ENCODE measurements at places on chromosomes 4 and X. TPM values are rescaled to one million over a fixed set of nuclear protein-coding genes. Genes with fewer than 3 reads are reported as not detected.

- no peak for DNase-seq
- H3K4me3 ChIP-seq, result no peak overlapping the region
- H3K4me1 ChIP-seq, result no peaks in the 10 kb centered on the region
These were observed 307.3 kb downstream of the RAPGEF2 start for GRCh38 chr4:159410076-159410777.

DNA sequence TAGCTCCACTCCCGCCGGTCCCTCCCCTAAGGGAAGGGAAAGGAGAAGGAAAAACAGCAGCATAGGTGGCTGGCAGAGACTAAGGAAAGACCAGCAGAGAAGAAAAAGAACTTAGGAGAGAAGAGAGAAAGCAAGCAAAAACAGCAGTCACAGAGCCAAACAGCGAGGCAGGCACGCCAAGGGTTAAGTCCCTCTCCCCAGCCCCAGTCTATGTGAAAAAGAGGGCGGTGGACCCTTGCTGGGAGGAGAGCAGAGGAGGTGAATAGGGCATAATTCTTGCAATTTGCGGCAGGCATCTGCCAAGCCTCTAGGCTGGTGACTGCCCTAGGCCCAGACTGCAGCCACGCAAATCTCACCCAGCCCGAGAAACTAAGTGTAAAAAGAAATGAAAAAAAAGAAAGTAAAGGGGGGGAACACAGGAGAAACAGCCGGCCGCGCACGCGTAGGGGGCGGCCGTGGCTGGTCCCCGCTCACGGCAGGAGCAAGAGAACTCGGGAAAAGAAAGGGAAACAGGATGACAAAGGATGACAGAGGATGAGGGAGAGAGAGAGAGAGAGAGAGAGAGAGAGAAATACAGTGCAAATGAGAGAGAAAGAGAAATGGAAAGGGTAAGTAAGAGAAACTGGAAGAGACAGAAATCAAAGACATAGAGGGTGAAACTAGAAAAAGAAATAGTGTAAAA is 48.6 kb downstream of the MAGEA9 start:
- DNase-seq, result peak; percentile 79
- H3K4me3 ChIP-seq, result peak overlapping the region; percentile 47
- peaks cover 2% of the 10 kb centered on the region for H3K4me1 ChIP-seq

GRCh38 chrX:114532111-114532805 is 51.6 kb upstream of the HTR2C start:
- DNase-seq, result no peak
- H3K36me3 ChIP-seq, result no peaks in the 10 kb centered on the region
- no peaks in the 10 kb centered on the region for H3K4me1 ChIP-seq
- H3K27me3 ChIP-seq, result no peaks in the 10 kb centered on the region

DNA sequence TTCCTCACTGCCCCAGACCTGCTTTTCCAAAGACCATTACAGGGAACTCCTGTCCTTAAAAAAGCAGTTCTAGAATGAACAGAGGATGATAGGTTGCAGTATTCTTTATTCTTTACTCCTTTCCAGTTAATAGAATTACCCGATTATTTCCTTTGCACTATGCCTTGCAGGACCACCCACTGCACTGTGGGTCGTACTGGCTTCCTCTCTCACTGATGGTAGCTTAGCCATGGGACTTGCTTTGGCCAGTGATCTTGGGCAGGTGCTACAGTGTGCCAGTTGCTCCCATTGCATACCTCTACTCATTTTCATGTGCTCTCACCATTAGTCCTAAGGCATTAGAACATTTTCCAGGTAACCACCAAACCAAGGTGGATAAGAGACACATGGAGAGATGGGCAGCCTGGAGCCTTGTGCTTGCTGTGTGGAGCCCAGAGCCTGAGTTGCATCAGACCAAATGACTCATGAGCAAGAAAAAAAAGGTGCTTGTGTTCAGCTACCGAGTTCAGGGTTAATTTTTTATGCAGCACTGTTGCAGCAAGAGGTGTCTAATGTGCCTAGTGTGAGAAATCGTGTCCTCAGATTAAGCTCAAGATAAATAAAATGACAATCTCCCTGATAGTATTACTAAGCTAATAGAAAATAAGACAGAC is 7.6 kb upstream of the UNC5C start:
- DNase-seq, result no peak
- H3K4me3 ChIP-seq, result no peak overlapping the region
- no peak overlapping the region for H3K27ac ChIP-seq
- H3K4me1 ChIP-seq, result no peaks in the 10 kb centered on the region

DNA sequence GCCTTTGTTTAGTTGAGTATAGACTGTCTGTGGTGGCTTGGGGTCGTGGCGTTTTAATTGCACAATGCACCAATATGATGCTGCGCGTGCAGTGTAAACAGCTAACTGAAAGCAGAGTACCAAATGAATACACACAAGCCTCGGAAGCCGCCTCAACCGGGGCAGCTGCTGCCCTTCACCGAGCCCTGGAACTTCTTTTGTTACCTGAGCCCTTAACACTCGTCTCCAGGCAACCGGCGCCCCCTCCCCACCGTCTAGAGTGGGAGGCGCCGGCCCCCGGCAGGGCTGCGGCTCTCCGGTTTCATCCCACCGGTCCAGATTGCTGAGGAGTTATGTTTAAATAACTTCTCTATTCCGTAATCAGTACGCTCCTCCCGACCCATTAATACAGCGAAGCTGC is 173.2 kb upstream of the TBL1X start:
- H3K4me1 ChIP-seq, result peaks cover 6% of the 10 kb centered on the region
- DNase-seq, result peak; percentile 71
- H3K27ac ChIP-seq, result no peak overlapping the region
- no peaks in the 10 kb centered on the region for H3K36me3 ChIP-seq
- H3K27me3 ChIP-seq, result peaks cover 4% of the 10 kb centered on the region
- H3K4me3 ChIP-seq, result peak overlapping the region; percentile 78

DNA sequence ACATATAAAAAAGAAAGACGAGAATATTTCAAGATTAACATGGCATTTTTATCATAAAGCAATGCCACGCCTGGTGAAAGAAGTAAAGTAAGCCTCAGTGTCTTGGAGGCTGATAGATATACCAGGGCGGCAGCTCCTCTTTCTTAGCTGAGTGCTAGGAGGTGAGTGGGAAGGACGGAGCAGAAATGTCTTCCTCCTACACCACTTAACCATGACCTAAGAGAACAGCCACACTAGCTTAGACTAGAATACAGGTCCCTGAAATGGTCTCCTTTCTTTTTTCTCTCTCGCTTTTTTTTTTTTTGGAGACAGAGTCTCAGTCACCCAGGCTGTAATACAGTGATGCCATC is 75.0 kb downstream of the NAF1 start:
- no peaks in the 10 kb centered on the region for H3K27me3 ChIP-seq
- DNase-seq, result no peak
- peaks cover 3% of the 10 kb centered on the region for H3K36me3 ChIP-seq
- no peak overlapping the region for H3K4me3 ChIP-seq
- H3K4me1 ChIP-seq, result no peaks in the 10 kb centered on the region

DNA sequence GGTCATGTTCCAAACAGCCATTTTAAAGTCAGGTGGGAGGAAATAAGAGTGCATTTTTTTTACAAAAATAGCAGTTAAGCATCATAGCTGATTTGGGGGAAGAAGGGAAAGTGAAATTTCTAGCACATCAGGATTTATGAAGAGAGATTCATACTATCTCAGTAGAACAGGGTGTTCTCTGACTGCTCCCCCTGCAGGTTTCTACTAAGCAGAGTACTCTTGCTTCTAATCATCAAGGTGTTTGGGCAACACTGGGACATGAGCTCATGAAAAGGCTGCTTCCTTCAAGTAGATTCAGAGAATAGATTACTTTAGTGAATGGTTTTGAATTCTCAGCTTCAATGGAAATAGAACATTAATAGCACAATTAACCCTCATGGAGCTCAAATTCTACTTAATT is 591.4 kb upstream of the PCDH10 start:
- H3K36me3 ChIP-seq, result peaks cover 4% of the 10 kb centered on the region
- peak; percentile 33 for DNase-seq
- no peak overlapping the region for H3K27ac ChIP-seq

GRCh38 chr4:15912236-15912635 is 26.3 kb downstream of the FGFBP1 start:
- no peak overlapping the region for H3K27ac ChIP-seq
- no peak for DNase-seq
- H3K4me1 ChIP-seq, result no peaks in the 10 kb centered on the region

- H3K4me3 ChIP-seq, result no peak overlapping the region
- H3K36me3 ChIP-seq, result no peaks in the 10 kb centered on the region
- peaks cover 2% of the 10 kb centered on the region for H3K4me1 ChIP-seq
- DNase-seq, result no peak
These were observed 53.5 kb downstream of the REELD1 start for GRCh38 chr4:146267826-146268225.

DNA sequence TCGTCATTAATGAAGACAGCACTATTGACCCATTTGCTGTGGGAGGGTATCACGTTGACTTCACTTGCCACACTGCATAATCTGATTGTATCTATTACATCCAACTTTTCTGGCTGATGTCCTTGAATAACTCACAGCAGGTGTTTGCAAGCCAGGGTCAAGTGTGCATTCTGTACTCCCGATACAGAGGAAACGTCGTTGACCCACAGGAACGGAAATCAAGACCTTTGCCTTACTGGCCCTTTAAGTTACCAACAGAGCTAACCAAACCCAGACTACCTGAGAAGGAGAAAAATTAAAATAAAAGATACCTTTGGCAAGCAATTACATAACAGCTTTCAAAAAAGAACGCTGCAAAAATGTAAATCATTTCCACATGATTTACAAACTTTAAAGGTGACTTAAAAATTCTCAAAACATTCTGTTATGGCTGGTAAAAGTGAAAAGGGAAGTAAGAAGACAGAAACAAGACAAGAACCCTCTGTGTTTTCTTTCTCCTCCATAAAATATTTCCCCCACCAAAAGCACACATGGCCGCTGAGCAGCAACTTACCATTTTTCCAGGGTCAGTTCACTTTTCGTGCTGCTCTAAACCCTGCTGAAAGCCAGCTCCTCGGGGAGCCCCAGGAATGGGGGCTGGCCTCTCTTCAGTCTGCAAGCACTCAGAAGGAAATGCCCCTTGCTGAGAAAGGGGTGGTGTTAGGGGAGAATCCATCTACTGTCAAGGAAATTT is 6.5 kb upstream of the SHISA3 start:
- H3K4me3 ChIP-seq, result no peak overlapping the region
- DNase-seq, result no peak
- H3K27me3 ChIP-seq, result peaks cover 6% of the 10 kb centered on the region
- no peaks in the 10 kb centered on the region for H3K36me3 ChIP-seq
- H3K27ac ChIP-seq, result no peak overlapping the region

DNA sequence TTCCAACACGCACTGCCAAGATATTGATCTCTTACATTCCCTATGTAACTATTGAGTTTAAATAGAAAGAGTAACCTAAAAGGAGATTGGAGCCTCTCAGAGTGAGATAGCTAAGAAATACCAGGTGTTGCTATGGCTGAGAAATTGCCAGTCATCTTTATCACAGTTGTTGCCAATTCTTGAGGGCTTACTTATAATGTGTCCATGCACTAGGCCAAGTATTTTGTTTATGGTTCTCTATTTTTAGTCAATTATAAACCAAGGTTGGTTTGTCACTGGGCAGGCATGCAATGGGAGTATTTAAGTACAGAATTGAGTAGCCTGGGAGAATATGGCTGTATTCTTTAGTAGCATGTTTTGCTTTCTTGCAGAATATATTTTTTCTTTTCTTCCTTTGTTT is 201.6 kb downstream of the TEX13A start:
- no peak for DNase-seq
- H3K4me1 ChIP-seq, result no peaks in the 10 kb centered on the region
- H3K27me3 ChIP-seq, result no peaks in the 10 kb centered on the region

DNA sequence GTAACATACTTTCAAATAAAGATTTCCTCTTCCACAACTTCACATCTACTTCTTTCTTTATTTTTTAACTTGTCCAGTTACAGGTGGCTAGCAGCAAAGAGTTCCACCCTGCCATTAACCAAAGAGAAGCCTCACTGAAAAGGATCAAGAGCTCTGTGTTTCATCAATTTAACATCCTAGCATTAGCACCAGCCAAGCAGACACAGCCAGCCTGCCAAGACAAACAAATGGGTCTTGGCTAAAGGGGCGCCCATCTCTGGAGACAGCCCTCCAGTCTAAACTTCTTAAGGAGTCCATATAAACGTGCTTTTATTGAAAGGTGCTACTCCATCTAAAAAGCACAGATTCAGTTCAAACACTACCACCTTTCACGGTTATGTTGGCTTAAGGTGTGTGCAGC is 105.3 kb downstream of the ADAMTS3 start:
- no peaks in the 10 kb centered on the region for H3K36me3 ChIP-seq
- no peak for DNase-seq
- H3K4me1 ChIP-seq, result no peaks in the 10 kb centered on the region
- H3K27ac ChIP-seq, result no peak overlapping the region
- no peaks in the 10 kb centered on the region for H3K27me3 ChIP-seq

GRCh38 chr4:25059791-25060190 is 29.0 kb upstream of the LGI2 start:
- DNase-seq, result no peak
- H3K36me3 ChIP-seq, result peaks cover 5% of the 10 kb centered on the region
- no peak overlapping the region for H3K4me3 ChIP-seq
- peaks cover 3% of the 10 kb centered on the region for H3K4me1 ChIP-seq

- no peak overlapping the region for H3K27ac ChIP-seq
- H3K4me3 ChIP-seq, result no peak overlapping the region
- H3K27me3 ChIP-seq, result no peaks in the 10 kb centered on the region
- DNase-seq, result no peak
- H3K36me3 ChIP-seq, result no peaks in the 10 kb centered on the region
These were observed 38.1 kb upstream of the GJB1 start for GRCh38 chrX:71184803-71185495.

DNA sequence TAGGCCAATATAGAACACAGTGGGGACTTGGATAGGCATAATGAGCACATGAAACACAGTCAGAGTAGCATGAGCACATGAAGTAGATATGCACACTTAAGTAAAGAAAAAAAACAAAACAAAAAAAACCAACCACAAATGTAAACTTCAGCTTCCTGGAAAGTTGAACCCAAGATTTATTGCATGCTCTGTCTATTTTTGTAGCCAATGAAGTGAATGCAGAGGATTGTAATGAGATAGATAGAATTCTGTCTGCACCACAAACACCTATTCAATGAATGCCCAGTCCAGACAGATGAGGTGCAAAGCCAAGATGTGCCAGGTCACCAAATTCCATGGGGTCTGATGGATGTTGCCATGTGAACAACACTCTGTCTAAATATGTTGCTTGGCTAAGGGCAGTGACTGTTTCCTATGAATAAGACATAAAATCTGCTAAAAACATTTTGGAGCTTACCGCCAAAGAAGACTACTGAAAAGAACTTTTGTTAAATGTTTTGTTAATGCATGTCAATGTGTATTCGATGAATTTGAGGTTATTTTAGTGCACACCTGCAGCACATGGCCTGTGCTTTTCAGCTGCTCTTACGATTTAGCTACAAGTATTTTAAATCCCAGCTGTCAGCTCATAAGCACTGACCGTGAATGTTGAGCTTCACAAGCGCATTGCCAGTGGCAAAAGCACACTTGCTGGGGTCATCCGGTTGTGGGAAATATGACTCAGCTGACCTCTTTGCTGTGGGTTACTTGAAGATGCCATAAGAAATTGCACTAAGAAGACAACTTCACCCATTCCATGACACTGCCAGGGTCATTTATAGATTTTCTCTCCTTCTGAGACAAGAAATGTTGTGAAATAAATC is 374.8 kb upstream of the GNPDA2 start:
- H3K4me3 ChIP-seq, result no peak overlapping the region
- no peaks in the 10 kb centered on the region for H3K27me3 ChIP-seq
- H3K27ac ChIP-seq, result no peak overlapping the region
- no peaks in the 10 kb centered on the region for H3K36me3 ChIP-seq
- DNase-seq, result no peak

Gene UGT2B17
- total RNA-seq, result not detected

Gene ERAS
- not detected for total RNA-seq

Gene C1QTNF7
- total RNA-seq, result not detected

Gene BEND2
- total RNA-seq, result not detected

Gene SPINK2
- 1.8 TPM for total RNA-seq

Gene ETDC
- not detected for total RNA-seq

Gene ACE2
- not detected for total RNA-seq

Gene DGKK
- total RNA-seq, result 1.4 TPM

Gene EPGN
- not detected for total RNA-seq

Gene TRPC5OS
- total RNA-seq, result not detected

Gene YIPF6
- 31.8 TPM for total RNA-seq

Gene DNAAF6
- total RNA-seq, result not detected

Measured in H9 (cell line).